ENCODE measurements at places on chromosomes 4 and X.

DNA sequence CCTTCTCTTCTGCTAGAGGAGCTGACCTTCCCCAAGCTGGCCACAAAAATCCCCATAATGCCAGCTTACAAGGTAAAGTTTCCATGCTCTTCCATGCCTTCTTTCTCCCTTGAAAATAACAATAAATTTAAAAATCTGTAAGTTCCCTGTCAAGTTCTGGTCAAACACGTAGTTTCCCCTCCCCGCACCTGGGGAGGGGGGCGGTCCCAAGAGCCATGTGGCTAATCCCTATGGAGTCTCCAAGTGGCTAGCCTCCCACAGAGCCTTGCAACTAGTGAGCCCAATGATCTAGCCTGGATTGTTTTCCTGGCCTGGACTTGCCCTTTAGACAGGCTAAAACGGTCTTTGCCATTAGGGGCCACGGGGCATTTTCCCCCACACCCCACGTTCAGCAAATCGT, 2.1 kb upstream of the NRK start:
- DNase-seq: no peak

DNA sequence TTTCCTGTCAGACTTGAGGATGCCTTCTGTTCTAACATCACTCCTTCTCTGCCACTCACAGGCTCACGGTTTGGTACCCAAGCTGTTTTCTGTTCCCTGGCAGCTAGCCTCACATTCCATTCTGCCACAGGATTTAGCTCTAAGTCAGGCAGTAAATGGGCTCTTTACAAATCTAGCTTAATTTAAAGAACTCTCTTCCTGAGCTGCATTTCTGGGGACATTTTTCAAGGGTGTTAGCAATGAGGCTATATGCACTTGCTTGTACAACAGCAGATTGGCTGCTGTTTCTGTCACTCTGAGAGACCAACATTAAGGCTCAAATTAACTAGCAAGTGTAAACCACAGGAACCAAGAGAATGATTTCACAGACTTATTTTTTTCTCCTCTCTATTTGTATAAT, 337.8 kb upstream of the NOCT start:
- no peak for DNase-seq

DNA sequence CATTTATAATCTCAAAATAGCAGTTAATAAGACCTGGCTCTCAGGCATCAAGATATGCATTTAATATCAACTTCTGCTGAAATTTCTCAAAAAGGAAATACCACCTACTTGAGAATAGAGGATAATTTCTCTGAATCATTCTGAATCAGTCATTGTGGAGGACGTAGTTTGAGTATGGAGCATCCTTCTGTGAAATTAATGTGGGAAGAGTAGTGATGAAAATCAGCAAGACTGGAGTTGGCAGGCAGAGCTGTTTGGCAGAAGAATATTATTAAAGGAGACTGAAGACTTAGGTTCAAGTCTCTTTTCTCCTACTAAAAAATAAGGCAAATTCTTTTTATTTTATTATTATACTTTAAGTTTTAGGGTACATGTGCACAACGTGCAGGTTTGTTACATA, 325.6 kb upstream of the ATOH1 start:
- no peak for DNase-seq

DNA sequence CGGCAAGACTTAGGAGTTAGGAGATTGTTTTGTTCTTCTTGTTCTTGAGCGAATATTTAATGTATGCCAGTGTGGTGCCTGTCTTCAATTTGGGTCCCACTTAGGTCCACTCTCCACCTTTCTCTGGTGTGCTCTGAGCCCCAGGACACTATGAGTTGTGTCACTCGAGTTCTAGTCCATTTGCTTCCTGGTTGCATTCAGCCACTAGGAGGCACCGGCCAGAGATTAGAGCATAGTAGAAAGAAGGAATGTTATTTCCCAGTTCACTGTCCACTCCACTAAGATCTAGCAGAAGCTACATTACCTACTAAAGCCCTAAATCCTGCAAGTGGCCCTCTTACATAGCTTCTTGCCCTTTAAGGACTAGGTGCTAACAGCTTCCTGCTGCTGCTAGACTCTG, 326.9 kb downstream of the NAF1 start:
- DNase-seq: no peak

GRCh38 chr4:96170198-96170597, 330.3 kb downstream of the PDHA2 start:
- peak; percentile 31 for DNase-seq

DNA sequence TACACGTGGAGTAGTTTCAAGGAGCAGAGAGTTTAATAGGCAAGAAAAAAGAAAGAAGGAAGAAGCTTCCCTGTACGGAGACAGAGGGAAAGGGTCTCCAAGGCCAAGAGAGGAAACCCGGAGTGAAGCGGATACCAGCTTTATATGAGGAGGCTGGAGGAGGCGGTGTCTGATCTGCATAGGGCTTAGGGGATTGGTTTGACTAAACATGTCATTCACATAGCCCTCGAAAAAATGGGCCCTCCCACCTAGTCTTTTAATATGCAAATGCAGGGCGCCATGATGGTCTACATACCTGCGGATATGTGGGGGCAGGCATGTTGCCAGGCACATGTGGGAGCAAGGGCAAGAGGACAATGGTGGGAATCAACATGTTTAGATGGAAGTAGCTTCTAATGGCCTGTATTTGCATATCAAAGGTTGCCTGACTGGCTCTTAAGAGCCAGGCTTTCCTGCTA, 103.1 kb upstream of the UGT8 start:
- DNase-seq: peak; percentile 49

DNA sequence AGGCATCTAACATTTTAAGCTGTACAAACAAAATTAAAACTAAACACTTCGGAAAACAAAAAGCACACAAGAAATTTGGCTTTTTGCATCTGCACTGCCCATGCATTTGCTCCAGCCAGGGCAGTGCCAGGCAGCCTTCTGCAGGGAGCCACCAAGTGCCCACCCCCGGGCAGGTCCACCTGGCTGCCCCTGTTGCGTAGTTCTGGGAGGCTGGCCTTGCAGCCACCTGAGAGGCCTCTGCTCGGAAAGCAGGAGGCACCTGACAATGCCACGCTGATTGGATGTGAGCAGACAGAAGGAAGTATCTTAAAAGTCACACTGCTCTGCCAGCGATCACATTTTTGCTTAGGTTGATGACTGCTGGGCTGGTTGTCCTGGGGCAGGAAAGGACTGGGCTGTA, 3.5 kb downstream of the TMEM271 start:
- DNase-seq: no peak

GRCh38 chr4:7650606-7651385, 216.1 kb upstream of the PSAPL1 start:
- DNase-seq: no peak

DNA sequence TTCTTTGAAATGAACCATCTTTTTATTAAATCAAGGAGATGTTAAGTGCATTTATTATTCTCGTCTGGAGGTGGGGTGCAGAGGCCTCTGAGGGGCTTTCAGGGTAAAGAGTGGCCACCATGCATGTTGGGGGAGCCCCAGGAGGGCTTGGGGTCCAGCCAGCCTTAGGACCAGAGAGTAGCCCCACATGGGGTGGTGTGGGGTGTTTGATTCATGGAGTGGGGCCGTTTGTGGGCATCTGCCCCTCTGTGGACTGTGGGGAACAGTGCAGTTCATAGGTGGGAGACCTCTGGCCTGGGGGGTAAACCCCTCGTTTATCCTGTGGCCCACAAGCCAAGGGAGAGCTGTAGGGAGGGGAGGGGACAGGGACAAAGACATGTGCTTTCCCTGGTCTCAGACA, 26.9 kb downstream of the HTRA3 start:
- DNase-seq: no peak
